ENCODE measurements at places on chromosomes 6 and 20.
A peak's percentile ranks its signal among the peaks of the same experiment; 100 is the strongest.

DNA sequence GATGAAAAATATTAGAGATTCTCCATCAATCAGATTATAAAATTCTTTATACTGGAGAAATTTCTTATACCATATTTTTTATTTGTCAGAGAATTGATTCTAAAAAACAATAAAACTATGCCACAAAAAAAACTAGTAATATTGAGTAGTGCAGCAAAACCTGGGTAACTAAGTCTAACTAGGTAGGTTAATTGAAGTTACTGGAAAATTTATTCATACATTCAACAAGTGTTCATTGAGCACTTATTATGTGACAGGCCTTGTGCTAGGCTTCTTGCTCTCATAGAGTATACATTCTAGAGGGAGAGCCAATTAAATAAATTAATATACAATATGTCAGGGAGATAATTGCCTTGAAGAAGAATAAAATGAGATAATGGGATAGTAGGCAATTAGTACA, 189.4 kb downstream of the EYA4 start:
- no peak for DNase-seq

GRCh38 chr6:26392932-26393636, 9.0 kb upstream of the BTN3A1 start:
- no peak for DNase-seq

GRCh38 chr20:58650181-58650775, 805 bp upstream of the STX16 start:
- peak; percentile 41 for DNase-seq

DNA sequence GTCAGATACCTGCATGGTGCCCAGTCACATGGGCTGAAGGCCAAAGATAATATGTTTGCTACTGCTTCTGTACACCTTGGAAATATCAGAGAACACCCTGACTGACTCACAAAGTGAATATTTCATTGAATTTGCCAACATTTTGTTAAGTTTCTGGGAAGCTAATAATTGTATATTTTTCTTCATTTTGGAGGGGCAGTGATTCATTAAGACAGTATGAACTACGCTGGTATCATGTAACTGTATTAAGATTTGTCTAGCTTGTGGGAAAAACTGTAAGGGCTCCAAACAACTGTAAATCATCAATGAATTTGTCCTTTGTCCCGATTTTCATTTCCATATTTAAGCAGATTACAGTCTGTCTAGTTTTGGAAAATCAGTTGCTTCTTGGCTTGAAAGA, 102.3 kb upstream of the CCN2 start:
- no peak for DNase-seq

DNA sequence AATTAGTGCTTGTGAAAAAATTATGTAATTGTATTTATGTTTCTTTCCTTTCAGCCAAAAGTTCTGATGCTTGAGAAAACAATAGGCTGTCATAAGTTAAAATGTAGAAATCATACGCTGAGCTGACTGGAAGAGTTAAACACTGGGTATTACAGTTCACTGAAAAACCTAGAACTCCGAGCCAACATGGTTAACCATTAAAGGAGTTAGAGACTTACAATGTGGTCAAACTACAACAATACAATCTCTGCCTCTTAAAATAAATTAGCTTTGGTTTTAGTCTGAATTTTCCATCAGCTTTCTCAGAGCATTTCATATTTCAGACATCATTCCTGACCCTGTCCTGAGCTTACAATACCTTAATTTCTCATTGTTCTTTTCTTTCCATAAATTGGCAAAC, 91.0 kb downstream of the COL12A1 start:
- DNase-seq: no peak

Data from activated CD4-positive, alpha-beta T cell treated with anti-CD3 and anti-CD28 coated beads for 4 hours (primary cell).